ENCODE measurements at places on chromosomes 4 and X.

DNA sequence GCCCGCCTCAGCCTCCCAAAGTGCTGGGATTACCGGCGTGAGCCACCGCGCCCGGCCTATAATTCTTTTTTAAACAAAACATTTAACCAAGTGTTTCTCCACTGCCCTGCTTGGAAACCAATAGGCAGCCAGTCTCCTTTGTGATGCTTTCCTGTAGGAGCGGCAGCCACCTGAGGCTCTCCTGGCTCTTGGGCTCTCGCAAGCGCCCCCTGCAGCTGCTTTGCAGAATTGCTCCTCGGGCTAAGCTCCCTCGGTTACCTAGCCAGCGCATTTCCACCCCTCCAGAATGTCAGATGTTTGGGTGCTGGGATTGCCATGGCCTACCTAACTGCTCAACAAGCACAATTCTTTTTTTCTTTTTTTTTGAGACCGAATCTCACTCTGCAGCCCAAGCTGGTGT lies 7.7 kb downstream of the S100P start:
- DNase-seq, result no peak

DNA sequence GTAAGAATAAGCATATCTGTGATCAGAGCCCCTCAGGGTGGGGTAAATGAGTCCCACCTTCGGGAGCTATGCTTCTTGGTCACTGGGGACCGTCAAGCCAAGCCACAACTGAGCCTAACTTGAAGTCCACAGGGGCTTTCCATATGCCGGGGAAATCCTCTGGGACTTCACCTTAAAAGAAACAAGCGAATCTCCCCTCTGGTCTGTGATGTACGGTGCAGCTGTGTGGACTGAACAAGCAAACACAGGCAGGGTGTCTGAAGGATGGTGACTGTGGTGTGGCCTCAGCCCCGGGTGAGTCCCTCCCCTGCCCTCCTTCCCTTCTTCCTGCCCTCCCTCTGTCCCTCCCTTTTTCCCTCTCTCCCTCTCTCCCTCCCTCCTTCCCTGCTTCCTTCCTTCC lies 29.7 kb upstream of the PPP2R2C start:
- no peak for DNase-seq

DNA sequence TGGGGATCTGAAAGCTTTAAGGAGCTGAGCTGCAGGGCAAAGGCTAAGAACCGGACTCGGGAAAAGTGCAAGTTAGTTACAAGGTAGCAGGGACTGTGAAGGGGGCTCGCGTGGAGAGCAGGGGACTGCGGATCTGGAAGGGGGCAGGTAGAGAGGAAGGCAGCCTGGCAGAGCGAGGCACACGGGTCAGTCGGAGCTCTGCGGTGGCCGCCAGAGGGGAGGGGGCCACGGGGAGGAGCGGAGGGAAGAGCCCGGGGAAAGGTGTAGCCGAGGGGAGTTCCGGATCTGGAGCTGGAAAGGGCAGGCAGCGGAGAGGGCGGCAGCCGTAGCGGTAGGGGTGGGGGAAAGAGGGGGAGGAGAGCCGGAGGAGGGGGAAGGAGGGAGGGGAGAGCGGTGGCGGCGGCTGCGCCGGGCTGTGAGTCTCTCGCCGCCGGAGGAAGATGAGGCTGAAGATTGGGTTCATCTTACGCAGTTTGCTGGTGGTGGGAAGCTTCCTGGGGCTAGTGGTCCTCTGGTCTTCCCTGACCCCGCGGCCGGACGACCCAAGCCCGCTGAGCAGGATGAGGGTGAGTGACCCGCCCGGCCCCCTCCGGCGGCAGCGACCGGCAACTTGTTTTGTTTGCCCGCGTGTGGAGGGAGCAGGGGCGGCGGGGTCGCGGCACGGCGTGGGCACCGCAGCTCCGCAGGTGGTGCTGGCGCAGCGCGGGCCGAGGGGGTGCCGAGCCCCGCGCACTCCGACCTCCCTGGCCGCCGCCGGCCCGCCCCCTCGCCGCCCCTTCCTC lies at the start of gene GALNT7:
Gene GALNT7 (plus strand): TSS at position 416 of the 782 bp plus-strand sequence. CDS start 25 bp downstream, at position 441.
- DNase-seq, result peak; percentile 40

- no peak for DNase-seq
Measured at GRCh38 chrX:120459309-120459708, 9.8 kb downstream of the LAMP2 start.

GRCh38 chrX:45894864-45895645 lies 650.2 kb downstream of the ZNF674 start:
- no peak for DNase-seq

GRCh38 chr4:78370631-78371372 lies 180.8 kb upstream of the ANXA3 start:
- DNase-seq, result no peak

- no peak for DNase-seq
Measured at GRCh38 chr4:147769386-147769785, 37.5 kb downstream of the ARHGAP10 start.

DNA sequence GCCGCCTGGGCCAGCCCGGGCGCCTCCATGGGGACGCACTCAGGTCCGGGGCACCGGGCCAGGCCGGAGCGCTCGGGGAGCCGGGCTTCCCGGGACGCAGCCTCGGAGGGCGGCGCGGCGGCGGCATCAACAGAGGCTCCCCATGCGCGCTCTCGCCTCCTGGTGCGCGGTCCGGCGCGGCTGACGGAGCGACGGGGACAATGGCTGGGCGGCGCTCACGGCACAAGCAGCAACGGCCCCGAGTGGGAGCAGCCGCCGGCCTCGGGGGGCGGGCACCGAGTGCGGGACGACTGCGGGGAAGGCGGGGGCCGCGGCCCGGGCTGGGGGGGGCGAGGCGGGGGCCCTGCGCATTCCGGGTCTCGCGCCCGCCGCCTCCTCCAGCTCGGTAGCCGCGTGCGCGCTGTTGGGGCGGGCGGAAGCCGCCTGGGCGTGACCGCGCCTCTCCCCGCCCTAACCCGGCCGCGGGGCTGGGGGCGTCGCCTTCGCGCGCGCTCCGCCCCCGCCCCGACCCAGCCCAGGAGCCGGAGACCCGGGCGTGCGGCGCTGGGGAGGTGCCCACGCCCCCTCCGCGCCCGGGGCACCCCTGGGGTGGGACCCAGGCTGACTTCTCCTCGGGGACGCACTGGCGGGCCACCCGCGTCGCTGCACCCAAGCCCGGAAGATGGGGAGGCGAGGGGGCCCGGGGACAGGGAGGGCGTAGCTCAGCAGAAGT lies at the start of gene PRKX:
Gene PRKX (minus strand): TSS at position 425 of the 712 bp plus-strand sequence. CDS start 396 bp downstream, at position 29.
- peak; percentile 76 for DNase-seq

DNA sequence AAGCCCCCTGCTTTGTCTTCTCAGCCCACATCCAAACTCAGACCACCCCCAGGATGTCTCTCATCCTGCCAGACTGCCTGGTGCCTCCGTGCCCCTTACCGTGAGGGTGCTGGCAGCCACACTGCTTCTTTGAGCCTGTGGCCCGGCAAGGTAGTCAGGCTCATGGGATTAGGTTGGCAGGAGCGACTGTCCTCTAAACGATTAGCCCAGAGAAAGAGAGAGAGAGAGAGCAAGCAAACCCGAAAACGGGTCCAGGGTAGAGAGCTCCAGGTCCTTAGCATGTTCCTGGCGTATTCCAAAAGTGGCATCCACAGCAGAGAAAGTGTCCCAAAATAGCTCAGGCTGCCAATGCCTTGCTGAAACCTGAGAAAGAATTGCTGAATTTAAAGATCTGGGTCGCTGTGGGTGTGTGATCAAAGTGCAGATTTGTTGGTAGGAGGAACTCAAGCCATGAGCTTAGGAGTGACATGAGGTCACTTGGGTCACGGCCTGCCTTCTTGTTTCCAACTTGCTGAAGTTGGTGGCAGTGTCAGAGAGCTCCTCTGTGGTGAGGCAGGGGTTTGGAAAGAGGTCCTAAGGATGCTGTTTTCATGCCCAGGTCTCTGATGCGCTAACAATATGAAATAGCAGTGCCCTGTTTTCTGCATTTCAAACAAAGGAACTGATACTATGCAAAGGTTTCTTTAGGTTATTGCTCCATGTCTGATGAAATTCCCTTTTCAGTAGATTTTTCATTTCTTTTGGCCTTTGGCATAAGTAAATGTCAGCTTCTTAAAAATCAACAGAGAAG lies 81.6 kb downstream of the RTL9 start:
- no peak for DNase-seq
